ENCODE measurements at places on chromosomes 7 and 10.

- DNase-seq: no peak
These were observed 9.9 kb upstream of the MRPS33 start for GRCh38 chr7:141024668-141025067.

DNA sequence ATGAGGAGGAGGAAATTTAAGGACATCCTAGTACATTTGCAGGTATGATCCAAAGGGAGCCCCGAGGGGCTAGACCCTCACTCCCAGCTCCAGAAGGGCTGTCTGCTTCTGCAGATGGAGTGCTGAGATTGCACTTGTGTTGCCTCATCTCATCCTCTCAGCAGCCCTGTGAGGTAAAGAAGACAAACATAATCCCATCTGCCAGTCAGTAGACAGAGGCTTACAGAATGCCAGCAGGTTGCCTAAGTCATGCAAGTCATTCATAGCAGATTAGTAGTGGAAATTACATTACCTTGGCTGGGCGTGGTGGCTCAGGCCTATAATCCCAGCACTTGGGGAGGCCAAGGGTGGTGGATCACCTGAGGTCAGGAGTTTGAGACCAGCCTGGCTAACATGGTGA is 45.4 kb downstream of the BLVRA start:
- no peak for DNase-seq

GRCh38 chr7:122556873-122557542 is 141.9 kb downstream of the RNF133 start:
- DNase-seq: no peak

DNA sequence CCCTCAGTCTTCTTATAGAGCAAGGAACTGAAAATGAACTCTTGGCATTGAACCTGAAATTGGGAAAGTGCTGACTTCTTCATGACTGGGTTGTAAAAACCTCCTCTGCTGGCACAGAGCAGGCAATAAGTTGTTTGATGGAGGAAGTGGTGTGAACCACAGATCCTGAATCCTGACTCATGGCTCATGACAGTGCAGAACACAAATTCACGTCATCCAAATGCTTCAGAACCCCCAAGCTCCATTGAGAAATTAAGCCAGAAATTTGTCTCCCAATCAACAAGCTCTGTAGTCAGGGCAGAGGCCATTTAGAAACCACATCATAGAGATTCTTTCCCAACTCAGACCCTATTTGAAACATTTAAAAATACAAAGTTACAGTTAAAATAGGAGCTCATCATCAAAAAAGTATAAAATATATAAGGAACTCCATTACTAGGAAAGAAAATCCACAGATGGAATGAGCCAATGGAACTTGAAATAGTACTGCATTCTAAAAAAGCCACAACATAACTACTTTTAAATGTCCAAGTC is 10.3 kb upstream of the STK17A start:
- DNase-seq: no peak

- DNase-seq: no peak
These were observed 168.4 kb downstream of the CACNB2 start for GRCh38 chr10:18308600-18308999.

GRCh38 chr7:37352974-37353948 is 95.4 kb downstream of the ELMO1 start:
- DNase-seq: no peak

- DNase-seq: no peak
These were observed 308.7 kb downstream of the FRMD4A start for GRCh38 chr10:14022052-14022451.

DNA sequence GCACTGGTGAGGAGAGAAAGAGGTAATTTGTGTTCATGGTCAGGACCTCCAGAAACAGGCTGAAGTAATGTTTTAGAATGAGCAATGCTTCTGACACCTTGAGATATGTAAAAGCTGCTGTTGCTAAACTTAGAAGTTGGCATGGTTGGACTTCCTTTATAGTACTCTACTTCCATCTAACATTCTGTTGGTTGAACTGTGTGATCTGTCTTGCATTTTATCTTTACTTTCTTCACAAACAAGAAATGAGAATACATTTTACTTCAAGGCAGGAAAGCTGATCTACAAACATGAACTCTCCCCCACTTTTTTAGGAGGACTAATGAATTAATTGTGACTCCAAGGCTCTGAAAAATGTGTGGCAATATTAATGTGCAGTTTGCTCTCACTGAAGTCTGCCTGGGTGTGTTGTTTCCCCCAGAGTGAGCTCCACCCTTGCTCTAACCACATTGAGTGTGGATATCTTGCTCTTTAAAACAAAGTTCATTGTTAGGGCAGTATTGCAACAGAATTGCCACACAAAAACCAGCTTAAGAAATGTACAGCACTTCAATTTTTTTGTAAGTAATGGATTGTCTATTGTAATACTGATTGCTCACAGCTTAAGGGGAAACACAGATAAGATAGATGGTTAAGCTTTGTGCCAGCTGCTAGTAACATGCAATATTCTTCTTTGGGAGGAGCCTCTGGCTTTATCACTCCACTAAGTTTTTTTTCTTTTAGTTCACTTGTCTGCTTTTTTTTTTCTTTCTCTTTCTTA is 69.0 kb downstream of the ADD3 start:
- DNase-seq: no peak

GRCh38 chr7:30169579-30169978 is 34.8 kb downstream of the MTURN start:
- DNase-seq: no peak

- no peak for DNase-seq
These were observed 10.0 kb upstream of the CHCHD1 start for GRCh38 chr10:73771722-73772280.

DNA sequence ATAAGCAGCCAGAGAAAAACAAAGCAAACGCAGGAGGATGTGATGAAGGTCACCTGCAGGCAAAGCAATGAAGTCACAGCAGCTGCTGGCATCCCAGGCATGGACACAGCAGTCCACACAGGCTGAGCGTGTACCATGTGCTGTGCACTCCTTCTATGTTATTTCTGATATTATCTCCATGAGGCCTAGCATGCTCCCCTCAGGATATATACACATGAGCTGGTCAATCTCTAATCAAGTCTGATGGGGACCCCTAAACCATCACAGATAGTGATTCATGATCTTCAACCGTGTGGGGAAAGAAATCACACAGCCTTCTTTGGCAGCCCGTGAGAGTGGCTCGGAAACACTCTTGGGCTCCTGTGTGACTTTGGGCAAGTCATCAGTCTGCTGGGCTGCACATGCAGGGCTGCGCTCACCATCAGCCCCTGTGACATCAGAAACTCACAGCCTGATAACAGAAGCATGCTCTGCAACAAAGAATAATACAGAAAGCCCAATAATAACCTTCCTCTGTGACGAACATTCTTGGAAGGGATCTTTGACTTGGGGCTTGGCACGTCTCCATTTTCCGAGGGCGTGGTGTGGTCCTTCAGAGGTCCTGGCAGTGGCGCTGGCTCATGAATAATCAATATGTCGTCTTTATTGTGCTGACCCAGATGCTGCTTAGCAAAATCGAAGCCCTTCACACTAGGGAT is 83.0 kb upstream of the ATP6V0A4 start:
- DNase-seq: no peak

DNA sequence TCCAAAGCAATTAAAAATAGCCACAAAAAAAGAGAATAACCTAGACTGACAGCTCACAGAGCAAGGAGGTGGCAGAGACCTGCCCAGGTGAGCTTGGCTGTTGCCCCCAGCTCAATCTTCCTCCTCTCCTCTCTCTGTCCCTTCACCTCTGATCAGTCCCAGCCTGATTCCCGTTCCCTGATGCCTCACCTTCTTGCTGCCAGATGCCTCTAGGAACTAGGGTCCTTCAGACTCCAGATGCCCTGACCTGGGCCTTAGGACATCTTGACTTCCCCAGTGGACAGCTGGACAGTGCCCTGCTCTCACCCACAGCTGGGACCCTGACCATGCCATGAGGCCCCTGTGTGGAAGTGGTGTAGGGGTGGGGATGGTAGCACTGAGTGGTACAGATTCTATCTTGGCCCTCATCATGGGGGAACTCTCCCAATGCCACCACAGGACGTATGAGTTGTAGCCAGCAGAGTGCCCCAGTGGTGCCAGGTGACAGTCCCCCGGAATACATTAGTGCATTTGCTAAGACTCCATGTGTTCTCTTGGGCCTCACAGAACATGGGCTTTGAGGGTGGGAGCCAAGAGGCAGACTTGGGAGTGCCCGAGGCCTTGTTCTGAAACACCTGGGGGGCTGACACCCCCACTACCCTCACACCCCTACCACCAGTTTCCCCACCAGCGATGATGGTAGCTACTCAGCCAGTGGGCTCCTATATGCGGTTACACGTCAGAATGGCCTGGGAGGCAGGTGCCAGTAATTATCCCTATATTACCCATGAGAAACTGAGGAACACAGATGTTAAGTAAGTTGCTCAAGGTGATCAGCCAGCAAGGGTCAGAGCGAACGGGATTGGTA is 2.0 kb downstream of the DEPP1 start:
- DNase-seq: no peak

DNA sequence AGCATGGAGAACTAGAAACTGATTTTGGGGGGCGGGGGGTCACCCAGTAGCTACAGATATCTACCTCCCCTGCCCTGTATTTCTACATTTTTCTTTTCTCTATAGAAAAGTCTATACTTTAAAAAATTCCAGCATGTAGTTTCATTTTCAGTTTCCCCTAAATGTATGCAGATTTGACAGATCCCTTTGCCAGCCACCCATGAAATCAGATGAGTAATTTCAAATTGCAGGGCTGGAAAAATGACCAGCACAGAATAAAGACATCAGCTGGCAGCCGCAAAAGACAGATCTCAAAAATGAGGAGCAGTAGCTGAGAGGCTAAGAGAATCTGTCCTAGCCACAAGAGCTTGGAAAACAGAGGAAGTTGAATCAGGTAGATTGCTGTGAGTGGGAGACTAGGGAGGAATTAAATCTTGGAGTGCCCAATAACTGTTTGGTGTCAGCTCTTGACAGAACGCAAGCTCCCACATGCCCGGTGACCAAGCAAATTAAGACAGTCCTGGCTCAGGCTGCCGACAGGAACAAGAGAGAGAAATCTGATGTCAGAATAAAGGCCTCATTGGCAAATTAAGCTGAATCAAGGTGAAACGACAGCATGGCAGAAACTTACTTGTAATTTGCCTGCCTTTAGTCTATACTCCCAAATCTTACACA is 24.5 kb downstream of the ADRB1 start:
- DNase-seq: no peak

DNA sequence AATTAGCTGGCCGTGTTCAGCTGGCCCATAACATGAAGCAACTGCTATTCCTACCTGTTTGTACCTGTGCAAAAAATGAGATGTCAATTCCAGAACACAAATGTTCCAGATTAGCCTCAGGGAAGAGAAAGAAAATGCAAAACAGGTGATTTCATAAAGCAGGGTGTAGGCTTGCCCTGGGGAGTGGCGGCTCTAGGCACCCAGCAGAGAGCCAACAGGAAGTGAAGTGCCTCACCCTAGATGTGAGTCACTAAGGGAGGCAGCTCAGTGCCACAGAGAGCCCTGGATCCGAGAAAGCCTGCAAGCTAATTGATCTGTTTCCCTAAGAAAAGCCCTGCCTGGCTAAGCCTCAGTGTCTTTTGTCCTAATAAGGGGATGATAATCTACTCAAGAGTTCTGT is 240.0 kb downstream of the ARHGAP21 start:
- DNase-seq: no peak

GRCh38 chr10:6868036-6868725 is 288.1 kb upstream of the PRKCQ start:
- no peak for DNase-seq

DNA sequence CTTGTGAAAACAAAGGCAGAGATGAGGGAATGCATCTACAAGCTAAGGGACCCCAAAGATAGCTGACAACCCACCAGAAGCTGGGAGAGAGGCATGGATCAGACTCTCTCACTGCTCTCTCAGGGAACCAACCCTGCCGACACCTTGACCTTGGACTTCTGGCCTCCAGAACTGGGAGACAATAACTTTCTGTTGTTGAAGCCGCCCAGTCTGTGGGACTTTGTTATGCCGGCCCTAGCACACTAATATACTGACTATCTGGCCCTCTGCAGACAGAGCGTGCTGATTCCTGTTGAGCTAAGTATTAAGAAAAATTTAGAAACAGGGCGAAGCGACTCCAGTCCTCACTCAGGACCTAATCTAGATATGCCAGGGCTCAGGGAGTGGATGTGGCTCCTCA is 144.3 kb upstream of the TCF7L2 start:
- no peak for DNase-seq

- DNase-seq: no peak
These were observed 29.1 kb downstream of the FOXL3 start for GRCh38 chr7:318878-319661.

DNA sequence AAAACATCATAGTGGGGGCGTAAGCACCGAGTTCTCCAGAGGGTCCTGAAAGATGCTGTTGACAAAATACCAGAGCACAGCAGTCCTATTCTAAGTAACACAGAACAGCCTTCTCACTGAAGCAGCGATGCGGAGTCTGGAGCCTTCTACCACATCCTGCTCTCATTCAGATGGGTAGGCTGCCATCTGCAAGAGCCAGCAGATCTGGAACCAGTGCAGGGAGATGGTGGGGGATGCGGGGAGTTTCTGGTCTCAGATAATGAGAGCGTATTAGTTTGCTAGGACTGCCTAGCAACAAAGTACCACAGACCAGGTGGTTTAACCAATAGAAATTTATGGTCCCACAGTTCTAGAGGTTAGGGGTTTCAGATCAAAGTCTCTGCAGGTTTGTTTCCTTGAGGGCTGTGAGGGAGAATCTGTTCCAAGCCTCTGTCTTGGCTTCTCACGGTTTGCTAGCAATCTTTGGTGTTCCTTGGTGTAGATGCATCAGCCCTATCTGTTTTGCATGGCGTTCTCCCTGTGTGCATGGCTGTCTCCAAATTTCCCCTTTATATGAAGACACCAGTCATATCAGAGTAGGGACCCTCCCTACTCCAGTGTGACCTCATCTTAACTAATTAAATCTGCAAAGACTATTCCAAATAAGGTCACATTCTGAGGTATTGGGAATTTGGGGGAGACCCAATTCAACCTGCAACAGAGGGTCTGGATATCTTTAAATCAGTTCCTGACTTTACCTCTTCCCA is 52.0 kb upstream of the STEAP1B start:
- DNase-seq: no peak

DNA sequence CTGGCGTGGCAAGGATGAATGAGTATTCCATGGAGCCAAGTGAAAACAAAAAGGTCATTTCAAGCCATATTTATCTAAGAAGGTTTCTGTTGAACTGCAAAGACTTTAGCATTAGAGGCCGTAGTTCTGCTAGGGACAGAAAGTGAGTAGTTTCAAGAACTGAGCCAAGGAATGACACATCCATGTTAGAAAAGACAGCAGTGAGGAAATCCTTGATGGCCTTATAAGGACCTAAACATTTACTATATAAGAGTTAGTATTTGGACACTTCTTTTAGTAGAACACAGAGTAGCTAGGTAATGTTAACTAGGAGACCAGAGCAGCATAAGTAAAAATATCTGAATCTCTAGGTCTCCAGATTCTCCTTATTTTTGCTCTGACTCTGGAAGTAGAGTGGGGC is 329.8 kb upstream of the SEMA3D start:
- DNase-seq: no peak

- DNase-seq: no peak
These were observed 240.7 kb downstream of the TFEC start for GRCh38 chr7:115789901-115790300.

GRCh38 chr7:610141-610530 is 90.5 kb upstream of the PDGFA start:
- DNase-seq: no peak

GRCh38 chr7:56115852-56116538 is at the start of gene NUPR2:
Gene NUPR2, minus strand, starts transcription at chr7:56116417. Its CDS starts 103 bp downstream, at chr7:56116314.
- DNase-seq: no peak

- no peak for DNase-seq
These were observed 70.5 kb upstream of the ABCB5 start for GRCh38 chr7:20545016-20545415.

GRCh38 chr10:3225561-3225960 is 53.0 kb upstream of the PITRM1 start:
- no peak for DNase-seq
